ENCODE measurements at places on chromosomes 12 and 14.
A peak's percentile ranks its signal among the peaks of the same experiment; 100 is the strongest.

- no peak for DNase-seq
Measured at GRCh38 chr14:104821229-104821945, 20.5 kb downstream of the ZBTB42 start.

DNA sequence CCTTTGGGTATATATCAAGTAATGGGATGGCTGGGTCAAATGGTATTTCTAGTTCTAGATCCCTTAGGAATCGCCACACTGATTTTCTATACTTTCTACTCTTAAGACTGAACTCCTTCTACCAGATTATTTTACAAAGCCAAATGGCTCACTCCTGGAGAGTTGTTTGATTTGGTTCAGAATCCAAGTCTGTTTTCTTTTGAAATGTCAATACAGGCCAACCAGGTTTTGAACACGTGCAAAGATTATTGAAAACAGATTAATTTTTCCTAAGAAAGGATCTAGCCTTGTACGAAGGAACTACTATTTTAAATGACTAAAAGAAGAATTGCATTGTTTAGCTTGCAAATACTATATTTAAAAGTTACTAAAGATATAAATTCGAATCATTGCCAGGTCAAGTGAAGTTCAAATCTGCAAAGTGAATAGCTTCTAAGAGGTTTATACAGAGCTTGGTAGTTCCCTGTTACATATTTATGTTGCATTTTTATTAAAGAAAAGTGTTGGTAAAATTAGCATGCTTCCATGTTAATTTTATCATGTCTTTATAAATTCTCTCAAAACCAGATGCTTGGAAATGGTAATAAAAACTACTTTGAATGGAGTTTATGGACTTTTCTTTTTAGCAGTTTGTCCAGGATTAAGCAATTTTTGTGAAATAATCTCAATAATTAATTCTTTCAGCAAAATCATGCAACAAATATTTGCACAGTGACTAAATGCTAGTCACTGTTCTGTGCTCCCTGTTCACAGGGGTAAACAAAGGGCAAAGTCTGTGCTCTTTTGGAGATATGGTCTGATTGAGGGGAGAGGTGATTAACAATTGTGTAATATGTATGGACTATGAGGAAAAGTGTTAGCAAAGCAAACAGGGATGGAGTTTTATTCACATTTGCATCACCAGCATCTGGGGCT is 38.9 kb downstream of the GPR65 start:
- no peak for DNase-seq

- no peak for DNase-seq
Measured at GRCh38 chr14:97328743-97329142, 531.6 kb downstream of the VRK1 start.

- DNase-seq: no peak
Measured at GRCh38 chr12:29552324-29552927, 54.9 kb upstream of the OVCH1 start.

GRCh38 chr12:62191491-62192179 is 68.6 kb upstream of the USP15 start:
- DNase-seq: no peak

DNA sequence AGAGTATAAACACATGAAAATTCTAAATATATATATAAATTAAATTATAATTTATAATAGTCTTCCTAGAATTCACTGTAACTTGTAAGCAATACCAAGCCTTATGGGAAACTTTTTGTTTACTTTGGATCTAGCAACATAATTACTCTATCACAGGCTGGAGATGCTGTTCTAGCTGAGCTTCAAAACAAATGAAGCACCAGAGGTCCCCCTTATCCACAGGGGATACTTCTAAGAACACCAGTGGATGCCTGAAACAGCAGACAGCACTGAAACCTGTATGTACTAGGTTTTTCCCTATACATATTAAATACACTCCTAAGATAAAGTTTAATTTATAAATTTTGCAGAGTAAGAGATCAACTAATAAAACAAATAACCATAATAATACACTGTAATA is 96.6 kb downstream of the CDK17 start:
- no peak for DNase-seq

- no peak for DNase-seq
Measured at GRCh38 chr12:68733661-68734071, 12.3 kb upstream of the SLC35E3 start.

GRCh38 chr12:113855998-113856397 is 110.1 kb downstream of the RBM19 start:
- no peak for DNase-seq

DNA sequence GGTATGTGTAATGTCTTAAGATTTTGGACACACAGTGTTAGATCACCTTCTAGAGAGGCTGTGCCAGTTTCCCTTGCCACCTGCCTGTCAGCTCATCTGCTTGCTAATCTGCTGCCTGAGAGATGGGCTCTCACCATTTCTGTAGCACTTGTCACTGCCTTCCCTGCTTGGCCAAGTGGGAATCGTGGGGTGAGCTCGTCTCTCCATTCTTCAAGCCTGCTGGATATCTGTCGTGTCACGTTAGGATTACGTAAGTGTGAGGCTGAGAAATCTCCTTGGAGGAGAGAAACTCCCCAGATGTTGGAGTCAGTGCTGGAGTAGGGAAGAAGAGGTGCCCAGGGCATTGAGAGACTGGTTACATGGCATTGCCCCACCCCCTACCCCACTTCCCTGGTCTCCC is 8.6 kb upstream of the RPH3A start:
- no peak for DNase-seq

GRCh38 chr14:88667555-88668273 is 104.9 kb downstream of the ZC3H14 start:
- peak; percentile 32 for DNase-seq

DNA sequence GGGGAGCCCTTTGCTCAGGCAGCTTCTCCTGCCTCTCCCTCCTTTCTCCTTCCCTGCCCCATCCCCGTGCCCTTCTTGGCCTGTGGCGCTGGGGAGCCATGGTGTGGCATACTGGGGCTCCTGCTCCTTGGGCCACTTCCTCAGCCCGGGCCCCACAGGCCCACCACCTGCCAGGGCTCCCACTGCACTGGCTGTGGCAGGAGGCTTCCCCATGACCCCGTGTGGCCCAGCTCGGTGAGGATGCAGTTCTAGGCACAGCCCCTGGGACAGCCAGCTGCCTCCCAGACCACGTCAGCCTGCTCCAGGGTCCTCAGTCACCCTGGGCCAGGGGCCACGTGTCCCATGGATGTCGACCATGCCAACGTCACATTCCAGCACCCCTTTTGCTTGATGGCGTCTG is 13.0 kb upstream of the AMN start:
- no peak for DNase-seq

DNA sequence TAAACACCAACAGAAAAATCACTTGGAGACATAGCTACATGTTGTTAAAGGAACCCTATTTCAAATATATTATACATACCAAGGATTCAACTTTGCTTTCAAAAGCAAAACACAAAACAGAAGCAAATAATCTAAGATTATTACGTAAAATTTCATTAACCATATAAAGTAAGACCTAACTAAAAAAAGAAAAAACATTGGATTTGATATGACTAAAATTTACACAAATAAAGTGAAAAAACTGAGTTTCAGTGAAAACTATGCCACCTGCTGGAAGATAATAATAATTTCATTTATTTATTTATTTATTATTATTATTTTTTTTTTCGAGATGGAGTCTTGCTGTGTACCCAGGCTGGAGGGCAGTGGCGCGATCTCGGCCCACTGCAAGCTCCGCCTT is 45.2 kb downstream of the WDHD1 start:
- DNase-seq: no peak

DNA sequence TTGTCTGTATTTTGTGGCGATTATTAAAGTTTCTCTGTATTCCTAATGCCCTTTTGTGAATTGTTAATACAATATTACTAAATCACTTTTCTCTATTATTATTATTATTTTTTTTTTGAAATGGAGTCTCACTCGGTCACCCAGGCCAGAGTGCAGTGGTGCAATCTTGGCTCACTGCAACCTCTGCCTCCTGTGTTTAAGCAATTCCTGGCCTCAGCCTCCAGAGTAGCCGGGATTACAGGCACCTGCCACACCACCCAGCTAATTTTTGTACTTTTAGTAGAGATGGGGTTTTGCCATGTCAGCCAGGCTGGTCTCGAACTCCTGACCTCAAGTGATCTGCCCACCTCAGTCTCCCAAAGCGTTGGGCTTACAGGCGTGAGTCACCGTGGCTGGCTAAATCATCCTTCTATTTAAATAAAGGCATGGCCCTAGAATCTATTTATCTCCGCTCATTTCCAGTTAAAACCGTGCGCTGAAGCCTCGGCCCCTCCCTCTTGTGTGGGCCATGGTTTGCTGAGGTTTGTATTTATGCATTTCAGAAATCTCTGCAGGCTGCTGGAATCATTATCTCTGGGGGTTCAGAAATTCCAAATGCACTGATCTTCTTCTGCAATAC is 1136.4 kb upstream of the TMEM132C start:
- DNase-seq: no peak

- DNase-seq: no peak
Measured at GRCh38 chr12:47080725-47081502, 1.2 kb upstream of the AMIGO2 start.

GRCh38 chr14:99822800-99823455 is 29.7 kb downstream of the EML1 start:
- DNase-seq: no peak

DNA sequence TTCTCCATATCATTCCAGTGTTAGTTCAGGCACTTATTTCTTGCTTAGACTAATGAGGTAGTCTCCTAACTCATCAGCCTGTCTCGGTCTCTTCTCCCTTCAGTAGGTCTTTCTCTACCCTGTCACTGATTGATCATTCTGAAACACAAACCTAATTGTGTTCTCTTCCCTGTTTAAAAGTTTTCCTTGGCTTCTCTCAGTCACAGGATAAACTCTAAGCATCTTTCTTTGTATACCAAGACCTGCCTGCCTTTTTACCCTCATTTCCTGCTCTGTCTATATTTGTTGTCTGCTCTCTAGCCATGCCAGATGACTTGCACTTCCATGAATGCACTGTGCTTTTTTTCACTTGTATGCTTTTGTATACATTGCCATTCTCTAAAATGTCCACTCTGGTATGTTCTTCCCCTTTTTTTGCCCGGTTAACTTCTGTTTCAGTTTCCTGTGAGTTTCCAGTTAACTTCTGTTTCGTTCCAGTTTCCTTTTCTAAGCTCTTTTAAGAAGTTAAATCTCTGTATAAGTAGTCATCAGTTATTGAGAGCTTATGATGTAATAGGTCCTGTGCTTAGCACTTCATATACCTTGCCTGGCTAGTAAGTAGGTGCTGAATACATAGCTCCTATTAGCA is 12.8 kb downstream of the DIP2B start:
- no peak for DNase-seq

DNA sequence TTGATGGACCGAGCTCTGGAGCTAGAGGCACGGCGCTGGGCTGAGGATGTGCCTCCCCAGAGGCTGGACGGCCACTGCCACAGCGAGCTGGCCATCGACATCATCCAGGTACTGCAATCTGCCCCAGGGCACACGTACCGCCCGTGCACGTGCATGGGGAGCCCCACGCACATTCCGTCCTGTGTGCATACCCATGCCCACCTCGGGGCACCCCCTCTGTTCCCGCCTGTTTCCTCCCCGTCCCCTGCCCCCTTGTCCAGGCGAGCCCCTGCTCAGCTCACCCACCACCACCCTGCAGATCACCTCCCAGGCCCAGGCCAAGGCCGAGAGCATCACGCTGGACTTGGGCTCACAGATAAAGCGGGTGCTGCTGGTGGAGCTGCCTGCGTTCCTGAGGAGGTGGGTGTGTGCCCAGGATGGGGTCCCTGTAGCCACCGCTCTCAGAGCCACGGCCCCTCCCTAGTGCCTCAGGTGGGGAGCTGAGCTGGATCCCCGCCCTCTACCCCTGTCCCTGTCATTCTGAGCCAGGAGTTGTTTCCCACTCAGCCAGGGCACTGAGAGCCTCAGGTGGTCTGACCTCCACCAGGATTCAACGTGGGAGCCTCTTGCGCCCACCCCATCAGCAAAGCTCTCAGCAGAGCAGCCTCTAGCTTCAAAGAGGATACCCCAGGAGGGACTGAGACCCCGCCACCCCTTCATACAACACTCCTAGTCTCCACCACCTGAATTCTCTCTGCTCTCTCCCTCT is 6.9 kb downstream of the TNFAIP2 start:
- DNase-seq: no peak

DNA sequence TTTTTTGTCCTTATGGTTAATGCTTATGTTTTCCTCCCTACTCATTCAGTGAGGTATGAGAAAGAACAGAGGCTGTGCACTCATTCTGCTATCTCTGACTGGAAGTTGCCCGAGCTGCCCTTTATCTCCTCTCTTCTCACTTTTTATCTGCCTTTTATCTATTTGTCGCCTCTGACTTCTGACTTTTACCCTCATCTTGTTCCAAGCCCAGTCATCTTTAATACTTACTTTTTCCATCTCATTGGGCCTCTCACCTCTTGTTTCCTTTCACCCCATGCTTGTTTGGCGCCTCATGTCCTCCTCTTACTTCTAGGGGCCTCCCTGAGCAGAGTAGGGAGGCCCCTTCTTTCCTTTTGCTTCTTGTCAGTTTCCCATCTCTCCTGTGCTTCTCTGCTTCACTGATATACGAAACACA is 50.7 kb downstream of the DIP2B start:
- DNase-seq: no peak

- DNase-seq: no peak
Measured at GRCh38 chr14:105325303-105325702, 10.8 kb downstream of the PACS2 start.

DNA sequence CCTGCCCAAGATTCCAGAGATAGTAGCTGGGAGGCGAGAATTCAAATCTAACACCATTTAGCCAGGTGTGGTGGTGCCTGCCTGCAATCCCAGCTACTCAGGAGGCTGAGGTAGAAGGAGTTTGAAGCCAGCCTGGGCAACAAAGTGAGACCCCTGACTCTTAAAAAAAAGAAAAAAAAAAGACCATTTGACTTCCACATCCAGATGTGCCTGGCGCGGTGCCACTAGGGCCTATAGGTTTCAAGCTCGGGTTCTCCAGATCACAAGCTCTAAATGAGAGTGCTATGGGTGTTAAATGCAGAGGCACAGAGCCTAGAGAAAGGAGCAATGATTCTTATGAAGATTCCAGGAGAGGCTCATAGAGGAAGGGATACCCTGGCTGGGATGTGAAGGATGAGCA is 22.5 kb downstream of the SYNE3 start:
- no peak for DNase-seq

DNA sequence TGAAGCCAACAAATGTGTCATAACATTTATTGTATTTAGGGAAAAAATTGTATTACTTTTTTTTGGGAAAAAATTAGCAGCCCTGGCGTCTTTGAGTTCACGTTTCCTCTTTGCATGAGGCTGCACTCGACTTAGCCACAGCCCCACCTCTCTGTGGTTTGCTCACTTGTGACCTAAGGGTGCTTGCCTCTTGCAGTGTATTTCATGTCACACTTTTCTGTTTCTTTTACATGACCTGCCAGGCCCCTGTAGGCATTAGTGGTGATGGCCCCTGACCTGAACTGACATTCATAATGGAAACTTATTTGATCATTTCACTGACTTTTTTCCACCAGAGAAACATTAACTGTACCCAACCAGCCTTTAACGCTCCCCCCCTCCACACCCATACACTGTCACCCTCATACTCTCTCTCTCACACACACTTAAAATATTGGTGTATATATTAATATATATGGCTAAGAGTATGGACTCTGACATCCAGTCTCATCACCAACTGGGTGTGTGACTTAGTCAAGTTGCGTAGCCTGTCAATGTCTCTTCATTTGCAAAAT is 122.9 kb downstream of the PRKCH start:
- DNase-seq: no peak
